ENCODE measurements at places on chromosomes 7 and 10. TPM values are rescaled to one million over a fixed set of nuclear protein-coding genes. Genes with fewer than 3 reads are reported as not detected.
A peak's percentile ranks its signal among the peaks of the same experiment; 100 is the strongest.

- no peak for DNase-seq
Measured at GRCh38 chr7:15236952-15237351, 324.9 kb downstream of the AGMO start.

GRCh38 chr10:86821388-86821999, 65.1 kb downstream of the BMPR1A start:
- no peak for DNase-seq

DNA sequence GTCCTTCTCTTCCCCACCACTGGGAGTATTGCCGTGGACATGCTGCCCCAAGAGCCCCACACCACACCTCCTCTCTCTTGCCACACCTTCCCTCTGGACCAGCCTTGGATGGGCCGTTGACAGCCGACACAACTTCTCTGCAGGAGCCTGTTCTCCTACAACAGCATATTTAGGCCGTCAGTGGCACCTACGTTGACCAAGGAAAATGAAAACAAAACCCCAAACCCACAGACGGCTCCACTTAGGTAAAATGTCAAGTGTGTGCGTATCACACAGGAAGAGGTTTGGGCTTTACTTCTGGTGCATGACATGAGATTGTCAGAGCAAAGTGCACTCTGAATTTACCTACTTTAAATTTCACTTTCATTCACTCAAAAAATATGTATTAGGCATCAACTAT, 246.6 kb downstream of the ZMYND11 start:
- DNase-seq = no peak

DNA sequence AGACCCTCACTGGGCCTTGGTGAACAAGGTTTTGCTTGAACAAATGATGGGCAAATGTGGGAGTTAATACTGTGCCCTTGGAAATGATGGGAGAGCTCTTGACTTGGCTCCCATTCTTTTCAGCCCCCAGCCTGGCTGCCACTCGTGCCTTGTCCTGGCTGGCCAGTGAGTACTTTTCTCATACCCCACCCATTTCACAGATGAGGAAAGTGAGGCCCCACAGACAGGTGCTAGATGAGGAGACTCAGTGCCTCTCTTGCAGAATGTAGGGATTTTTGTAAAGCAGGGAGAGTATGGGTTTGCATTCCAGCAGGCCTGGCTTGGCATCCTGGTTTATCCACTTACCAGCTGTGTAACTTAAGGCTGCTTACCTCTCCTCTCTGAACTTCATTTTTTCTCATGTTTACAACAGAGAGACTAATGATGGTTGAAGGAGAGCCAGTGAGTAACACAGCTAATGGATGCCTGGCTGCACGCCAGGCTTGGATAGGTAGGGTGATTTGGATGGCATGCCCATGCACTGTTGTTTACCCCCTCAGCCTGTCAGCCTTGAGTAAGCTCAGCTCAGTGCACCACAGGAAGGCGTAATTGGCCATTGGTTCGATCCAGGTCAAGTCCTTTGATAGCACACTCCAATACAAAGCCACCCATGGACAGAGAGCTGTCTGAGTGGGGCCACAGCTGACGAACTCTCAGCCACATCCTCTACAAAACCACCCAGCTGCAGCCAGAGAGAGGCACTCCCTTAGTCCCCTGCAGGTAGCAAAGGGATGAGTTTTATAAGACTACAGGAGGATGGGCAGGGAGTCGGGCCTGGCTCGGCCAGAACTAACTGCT, 436.8 kb downstream of the RPS24 start:
- DNase-seq = peak; percentile 14

DNA sequence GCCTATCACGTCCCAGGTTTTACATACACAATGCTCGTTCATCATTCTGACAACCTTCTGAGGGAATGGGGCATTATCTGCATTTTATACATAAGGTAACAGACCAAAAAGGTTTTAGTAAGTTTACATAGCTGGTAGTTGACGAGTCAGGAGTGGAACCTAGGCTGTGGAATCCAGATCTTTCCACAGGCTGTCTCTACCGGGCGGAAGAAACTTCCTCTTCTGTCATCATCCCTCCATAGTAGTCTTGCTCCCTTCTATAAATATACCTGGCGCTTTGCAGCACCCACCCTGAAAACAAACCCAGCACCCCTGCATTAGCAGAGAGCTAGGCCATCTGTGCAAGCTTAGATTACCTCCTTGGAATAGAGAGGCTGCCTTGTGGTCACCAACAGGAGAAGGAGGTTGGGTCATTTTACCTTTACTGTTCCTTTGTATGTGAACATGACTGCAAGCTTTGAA, 1.3 kb downstream of the TSPAN13 start:
- peak; percentile 52 for DNase-seq

GRCh38 chr7:48305661-48306060, 134.4 kb downstream of the ABCA13 start:
- DNase-seq = no peak

The H2BK1 gene
- total RNA-seq = not detected

- DNase-seq = no peak
Measured at GRCh38 chr7:129561677-129562359, 49.7 kb upstream of the NRF1 start.

The ITGA8 gene
- total RNA-seq = 2.1 TPM

DNA sequence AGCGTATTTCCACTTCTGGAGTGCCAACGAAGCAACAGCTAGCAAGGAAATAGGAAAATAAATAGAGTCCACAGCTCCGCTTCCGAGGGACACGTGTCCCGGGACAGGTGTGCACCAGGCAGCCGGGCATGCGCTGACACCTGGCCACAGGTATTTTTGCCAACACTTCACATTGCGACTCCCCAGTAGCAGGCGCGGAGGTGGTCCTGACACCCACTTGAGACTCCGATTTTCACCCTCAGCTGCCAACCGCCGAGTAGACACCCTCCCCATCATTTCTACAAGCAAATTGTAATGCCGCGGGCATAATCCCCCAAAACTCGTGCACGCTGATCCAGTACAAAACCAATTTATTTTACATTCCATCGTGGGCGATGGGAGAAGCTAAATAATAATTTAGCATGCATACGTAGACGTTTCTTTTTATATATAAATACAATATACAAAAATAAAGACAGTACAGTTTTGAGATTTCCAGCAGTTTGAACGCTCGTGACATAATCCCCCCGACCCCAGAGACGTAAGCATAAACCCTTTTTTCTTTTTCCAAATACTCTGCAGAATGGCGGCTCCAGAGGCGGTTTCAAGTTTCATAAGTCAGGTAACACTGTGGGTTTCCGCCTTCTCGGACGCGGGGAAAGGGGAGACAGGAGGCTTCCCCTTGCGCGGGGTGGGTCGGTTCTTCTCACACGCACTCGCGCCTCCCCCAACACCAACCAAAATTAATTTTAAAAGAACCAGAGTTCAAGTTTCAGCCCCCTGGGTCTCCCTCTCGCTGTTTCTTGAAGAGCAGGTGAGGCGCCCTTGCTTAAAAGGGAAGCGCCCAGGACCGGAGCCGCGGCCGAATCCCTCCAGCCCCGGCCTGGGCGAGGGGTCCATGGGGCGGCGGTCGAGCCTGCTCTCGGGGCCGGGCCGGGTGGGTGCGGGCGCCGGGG, 5.7 kb downstream of the MNX1 start:
- no peak for DNase-seq
